ENCODE measurements at places on chromosomes 5 and 9. TPM values are rescaled to one million over a fixed set of nuclear protein-coding genes. Genes with fewer than 3 reads are reported as not detected.

DNA sequence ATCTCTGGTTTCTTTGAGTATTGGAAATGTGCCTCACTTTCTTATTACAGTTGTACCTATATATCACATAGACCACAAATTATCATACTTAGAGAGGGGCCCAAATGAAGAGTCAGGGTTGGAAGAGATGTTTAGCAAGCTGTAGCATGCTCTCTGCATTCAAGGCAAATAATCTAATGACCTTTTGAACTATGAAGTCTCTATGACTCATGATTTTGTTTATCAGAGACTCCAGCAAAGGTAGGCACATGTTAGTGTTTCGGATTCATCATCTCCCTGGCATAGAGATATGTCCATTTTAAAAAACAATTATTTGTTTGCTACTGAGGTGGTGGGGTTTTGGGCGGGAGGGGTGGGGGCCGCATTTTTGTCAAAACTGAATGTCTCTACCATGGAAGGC lies 2000.1 kb downstream of the EFNA5 start:
- H3K36me3 ChIP-seq: no peaks in the 10 kb centered on the region
- H3K27ac ChIP-seq: no peak overlapping the region
- H3K27me3 ChIP-seq: no peaks in the 10 kb centered on the region
- DNase-seq: no peak
- H3K4me1 ChIP-seq: no peaks in the 10 kb centered on the region
- no peak overlapping the region for H3K4me3 ChIP-seq

DNA sequence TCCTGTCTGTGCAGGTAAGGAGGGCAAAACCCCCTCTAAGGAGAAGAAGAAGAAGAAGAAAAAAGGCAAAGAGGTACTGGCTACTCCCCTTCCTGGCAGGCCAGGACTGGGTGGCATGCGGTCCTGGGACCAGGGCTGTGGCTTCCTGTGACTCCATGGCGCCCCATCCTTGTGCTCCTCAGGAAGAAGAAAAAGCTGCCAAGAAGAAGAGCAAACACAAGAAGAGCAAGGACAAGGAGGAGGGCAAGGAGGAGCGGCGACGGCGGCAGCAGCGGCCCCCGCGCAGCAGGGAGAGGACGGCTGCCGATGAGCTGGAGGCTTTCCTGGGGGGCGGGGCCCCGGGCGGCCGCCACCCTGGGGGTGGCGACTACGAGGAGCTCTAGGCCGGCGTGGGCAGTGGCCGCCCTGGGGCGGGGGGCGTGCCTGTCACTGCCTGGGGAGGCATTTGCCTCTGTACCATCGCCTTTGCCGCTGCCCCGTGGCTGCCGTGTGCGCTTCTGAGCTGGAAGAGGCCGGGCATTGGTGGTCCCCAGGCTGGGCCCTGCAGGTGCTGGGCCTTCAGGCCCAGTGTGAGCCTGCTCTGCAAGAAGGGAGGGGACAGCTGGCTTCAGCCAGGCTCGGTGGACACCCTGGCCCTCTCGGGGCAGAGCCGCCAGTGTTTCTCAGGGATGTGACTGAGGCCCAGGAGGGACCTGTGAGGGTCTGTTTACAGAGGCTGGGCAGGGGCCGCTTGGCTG lies 2.0 kb upstream of the AJM1 start:
- peaks cover 13% of the 10 kb centered on the region for H3K36me3 ChIP-seq
- H3K4me1 ChIP-seq: peaks cover 37% of the 10 kb centered on the region
- no peak overlapping the region for H3K4me3 ChIP-seq
- H3K27ac ChIP-seq: no peak overlapping the region
- DNase-seq: no peak

The NEK6 gene
- total RNA-seq: 11.1 TPM

DNA sequence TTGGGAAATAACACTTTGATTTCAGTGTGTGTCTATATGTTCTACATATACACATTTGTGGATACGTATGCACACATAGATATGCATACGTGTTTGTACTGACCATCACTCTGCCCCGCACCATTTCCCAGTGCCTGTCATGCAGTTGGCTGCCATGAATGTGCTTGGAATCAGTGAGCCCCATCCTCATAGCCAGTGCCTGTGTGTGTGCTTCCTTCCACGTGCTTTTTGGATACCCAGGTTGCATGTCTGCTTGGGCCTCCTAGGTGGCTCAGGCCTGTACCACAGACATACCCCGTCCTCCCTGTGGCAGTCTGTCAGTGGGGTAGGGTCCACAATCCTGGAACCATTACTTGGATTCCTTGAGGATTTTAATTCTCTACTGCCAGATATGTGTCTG lies 243.6 kb downstream of the FANCC start:
- DNase-seq: no peak
- H3K36me3 ChIP-seq: no peaks in the 10 kb centered on the region
- H3K27me3 ChIP-seq: no peaks in the 10 kb centered on the region
- H3K4me1 ChIP-seq: no peaks in the 10 kb centered on the region
- no peak overlapping the region for H3K27ac ChIP-seq
- no peak overlapping the region for H3K4me3 ChIP-seq

GRCh38 chr9:117744856-117745389 lies 40.7 kb downstream of the TLR4 start:
- no peaks in the 10 kb centered on the region for H3K36me3 ChIP-seq
- H3K27ac ChIP-seq: no peak overlapping the region
- peaks cover 6% of the 10 kb centered on the region for H3K27me3 ChIP-seq
- H3K4me3 ChIP-seq: no peak overlapping the region

DNA sequence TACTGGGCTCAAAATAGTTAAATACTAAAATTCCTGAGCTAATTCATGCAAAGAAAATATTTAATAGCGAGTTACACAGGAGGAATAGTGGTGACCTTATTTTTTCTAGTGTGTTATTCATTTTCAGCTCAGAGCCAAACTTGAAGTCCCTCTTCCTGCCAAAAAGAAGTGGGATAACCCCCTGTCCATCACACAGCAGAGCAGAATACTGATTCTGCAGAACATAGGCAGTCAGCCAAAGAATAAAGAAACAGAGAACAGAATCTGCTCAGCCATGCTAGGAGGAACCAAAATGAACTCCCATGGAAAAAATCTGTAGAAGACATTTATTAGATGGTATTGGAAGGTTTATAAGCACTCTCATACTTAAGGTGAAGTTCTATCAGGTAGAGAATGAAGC lies 49.4 kb upstream of the GRIN3A start:
- H3K4me3 ChIP-seq: no peak overlapping the region
- DNase-seq: no peak
- no peaks in the 10 kb centered on the region for H3K4me1 ChIP-seq
- no peaks in the 10 kb centered on the region for H3K36me3 ChIP-seq

DNA sequence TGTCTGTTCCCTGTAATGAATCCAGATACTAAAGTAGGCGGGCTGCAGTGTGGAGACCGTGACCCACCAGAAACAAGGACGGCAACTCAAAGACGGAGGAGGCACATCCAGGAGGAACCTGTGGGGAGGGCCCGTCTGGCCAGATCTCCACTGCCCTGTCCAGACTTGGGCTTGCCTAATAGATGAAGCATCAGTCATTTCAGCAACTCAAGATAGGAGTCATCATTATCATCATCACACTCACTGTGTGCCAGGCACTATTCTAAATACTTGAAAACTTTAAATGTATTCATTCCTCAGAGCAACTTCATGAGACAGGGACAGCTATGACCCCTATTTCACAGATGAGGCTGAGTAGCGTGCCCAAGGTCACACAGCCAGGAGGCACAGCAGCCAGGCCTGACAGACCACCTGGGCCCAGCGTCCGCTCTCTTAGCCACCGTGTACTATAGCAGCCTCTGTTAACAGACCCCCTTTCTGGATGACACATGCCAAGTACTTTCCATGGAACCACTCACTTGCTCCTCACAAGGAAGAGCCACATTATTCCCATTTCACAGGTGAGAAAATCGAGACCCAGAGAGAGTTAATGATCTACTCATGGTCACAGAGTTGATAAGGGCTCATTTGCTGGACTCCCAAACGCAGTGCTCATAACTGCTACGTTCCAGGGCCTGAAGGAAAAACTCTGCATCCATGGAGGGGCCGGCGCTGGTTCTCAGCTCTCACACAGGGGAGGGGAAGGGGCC lies 4.9 kb upstream of the IL4 start:
- peaks cover 5% of the 10 kb centered on the region for H3K27me3 ChIP-seq
- peaks cover 11% of the 10 kb centered on the region for H3K4me1 ChIP-seq
- H3K36me3 ChIP-seq: no peaks in the 10 kb centered on the region
- no peak overlapping the region for H3K4me3 ChIP-seq
- no peak for DNase-seq

GRCh38 chr5:38742821-38743220 lies 103.0 kb upstream of the OSMR start:
- no peak overlapping the region for H3K4me3 ChIP-seq
- peaks cover 6% of the 10 kb centered on the region for H3K27me3 ChIP-seq
- no peaks in the 10 kb centered on the region for H3K36me3 ChIP-seq
- DNase-seq: no peak
- H3K27ac ChIP-seq: no peak overlapping the region

The TMOD1 gene
- 1.9 TPM for total RNA-seq
